ENCODE measurements at places on chromosomes 5 and 9.

DNA sequence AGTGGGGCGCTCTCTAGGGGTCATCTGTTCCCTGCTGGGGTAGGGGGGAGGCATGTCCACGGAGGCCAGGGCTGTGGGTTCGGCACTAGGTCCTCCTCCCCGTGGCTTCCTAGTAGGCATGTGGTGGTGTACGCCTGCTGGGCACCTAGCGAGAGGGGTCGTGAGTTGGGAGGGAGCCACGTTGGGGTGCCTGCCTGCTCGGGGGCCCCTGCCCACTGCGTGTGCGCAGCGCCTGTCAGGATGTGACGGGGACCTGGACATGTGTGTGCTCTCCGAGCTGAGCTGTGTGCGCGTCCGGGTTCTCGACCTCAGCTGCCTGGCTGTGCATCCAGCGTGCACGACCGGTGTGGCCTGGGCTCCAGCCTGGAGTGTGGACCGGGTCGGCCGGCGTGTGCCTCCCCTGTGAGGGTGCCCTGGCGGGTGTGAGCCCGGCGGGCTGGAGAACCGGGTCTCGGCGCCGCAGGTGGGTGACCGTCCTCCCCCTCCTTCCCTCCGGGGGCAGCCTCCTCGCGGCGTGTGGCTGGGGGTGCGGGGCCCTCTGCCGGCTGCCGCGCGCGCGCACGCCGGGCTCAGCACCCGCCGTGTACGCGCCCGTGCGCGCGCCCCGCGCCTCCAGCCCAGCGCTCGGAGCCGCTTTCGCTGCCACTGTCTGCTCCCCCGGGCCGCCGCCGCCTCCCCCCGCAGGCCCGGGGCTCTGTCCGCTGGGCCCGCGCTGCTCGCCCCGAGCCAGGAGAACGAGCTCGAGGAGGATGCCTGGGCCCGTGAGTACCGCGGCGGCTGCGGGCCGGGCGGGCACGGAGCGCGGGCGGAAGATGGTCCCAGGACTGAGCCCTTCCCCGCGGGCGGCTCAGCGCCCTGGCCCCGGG, at the start of gene PRR7:
Gene PRR7, plus strand, starts transcription at position 615 of the 866 bp plus-strand sequence. CDS start 8,254 bp downstream, outside the sequence.
- DNase-seq, result peak; percentile 71

DNA sequence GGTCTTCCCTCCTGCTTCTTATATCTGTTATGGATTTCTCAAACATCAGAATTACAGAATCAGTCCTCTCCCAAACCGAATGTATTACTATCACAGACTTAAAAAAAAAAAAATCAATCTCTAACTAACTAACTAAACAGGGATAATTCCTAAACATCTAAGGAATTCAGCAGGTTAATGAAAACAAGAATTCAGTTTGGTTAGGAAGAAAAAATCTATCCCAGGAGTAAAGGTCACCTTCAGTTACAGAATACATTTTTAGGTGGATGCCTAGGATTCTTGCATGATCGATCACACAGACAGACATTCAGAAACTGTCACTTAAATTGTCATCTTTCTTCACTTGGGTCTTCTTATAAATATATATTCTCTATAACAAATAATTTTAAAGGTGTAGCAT, 11.5 kb downstream of the PTAR1 start:
- no peak for DNase-seq

DNA sequence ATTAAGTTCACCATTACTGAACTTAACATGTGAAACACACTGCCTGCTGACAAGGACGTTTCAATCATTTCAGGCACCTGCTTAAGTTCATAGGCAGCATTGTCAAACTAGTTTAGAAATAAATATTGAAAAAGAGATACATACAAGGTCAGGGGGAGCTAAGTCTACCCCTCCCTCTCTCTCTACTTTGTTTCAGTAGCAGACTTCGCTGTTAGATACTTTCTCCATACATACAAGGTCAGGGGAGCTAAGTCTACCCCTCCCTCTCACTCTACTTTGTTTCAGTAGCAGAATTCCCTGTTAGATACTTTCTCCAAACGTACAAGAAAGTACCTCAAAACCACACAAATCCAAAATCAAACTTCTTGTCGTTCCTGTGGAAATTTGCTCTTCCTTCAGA, 387.4 kb upstream of the PDE4D start:
- DNase-seq, result no peak

GRCh38 chr9:75896193-75896592, 5.7 kb downstream of the PCSK5 start:
- no peak for DNase-seq

GRCh38 chr9:96612105-96612965, 7.3 kb downstream of the CDC14B start:
- peak; percentile 55 for DNase-seq

DNA sequence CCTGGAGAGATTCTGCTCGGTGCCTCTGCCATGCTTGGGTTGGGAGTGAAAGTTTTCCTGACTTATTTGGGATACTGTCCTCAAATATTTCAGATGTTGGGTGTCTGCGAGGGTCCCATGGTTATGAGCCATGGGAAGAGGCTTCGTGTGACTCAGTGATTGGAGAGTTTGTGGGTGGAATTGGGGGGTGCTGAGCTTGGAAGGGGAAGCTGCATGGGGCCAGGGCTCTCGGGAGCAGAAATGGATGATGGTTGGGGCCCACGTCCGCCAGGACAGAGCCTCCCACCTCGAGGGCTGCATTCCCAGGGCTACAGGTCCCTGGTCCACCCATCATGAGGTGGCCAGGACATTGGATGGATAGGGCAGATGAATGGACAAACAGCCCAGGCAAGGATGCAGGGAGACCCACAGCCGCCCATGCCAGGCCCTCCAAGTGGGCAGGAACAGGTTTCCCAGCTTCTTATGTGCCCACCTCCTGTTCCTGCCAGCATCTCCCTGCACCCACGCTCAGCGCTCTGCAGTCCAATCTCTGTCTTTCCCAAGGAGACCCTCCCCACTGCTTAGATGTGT, 5.5 kb downstream of the OBP2B start:
- no peak for DNase-seq

DNA sequence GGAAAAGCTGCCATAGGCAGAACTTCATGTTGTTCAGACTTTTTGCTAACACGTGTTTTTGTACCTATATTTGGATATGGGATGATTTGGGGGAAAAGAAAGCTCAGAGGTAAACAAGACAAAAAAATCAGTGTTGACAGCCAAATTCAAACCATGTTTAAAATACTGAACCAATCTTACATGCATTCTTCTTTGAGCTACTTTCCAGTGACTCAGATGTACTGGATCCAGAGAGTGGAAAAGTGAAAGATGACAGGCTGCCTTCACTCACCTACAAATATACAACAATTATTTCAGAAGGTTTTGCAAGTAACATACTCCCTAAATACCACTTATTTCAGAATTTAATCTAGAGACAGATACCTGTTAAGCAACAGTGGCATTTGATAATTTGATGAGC, 165.7 kb downstream of the MPDZ start:
- no peak for DNase-seq

GRCh38 chr9:127955294-127956015, 17.8 kb upstream of the DPM2 start:
- peak; percentile 38 for DNase-seq

DNA sequence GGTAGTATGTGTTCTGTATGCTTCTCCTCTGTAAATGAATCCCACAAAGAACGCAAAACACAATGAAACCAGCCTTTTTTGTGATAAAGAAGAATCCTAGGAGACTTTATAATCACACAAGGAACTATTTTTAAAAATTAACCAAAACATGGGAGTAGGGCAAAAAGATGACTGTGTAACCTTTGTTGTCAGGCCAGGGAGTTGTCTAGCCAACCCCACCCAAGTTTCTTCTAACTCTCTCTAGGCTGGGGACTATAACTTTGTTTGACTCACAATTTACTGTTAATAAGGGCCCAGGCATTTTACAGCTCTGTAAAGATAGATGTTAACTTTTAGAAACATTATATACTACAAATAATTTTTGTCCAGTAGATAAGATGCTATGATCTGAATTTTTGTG, 176.1 kb downstream of the ADAMTS12 start:
- no peak for DNase-seq

DNA sequence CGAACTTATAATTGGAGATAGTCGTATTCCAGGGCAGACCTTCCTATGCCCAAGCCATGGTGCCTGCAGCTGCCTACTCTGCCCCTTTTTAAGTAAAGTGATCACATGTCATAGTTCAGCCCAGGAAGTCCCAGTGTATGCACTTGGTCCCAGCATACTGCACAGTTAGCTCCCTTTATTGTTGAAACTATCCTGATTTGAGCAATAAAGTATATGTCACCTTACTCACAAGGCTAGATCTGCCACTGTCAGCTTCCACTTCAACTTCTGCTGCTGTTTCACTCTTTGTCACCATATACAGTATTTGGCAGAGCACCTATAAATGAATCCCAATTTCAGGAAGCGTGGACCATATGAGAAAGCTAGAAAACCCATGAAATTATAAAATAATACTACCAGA, 103.8 kb upstream of the PTGER4 start:
- no peak for DNase-seq

DNA sequence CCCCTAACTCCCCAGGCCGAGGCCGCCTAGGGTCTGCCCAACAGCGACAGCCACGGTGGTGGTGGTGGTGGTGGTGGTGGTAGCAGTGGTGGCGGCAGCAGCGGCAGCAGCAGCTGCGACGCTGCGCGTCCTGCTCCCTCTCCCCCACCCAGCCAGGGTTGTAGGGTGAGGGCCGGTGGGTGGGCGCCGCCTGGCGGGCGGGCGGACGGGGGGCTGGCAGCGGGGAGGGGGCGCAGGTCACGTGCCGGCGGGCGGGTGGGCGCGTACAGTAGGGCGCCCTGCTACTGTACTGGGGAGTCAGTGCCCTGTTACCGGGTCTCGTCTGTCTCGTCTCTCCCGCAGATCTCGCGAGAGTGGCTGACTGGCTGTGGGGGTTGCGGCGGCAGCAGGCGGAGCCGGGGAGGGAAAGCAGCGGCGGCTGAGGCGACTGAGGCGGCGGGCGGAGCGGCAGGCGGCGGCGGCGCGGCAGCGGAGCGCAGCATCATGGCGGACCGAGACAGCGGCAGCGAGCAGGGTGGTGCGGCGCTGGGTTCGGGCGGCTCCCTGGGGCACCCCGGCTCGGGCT, at the start of gene PURA:
Gene PURA, plus strand, starts transcription at position 411 of the 565 bp plus-strand sequence. Its CDS starts 73 bp downstream, at position 484.
- peak; percentile 95 for DNase-seq

Measured in lung microvascular endothelial cell (primary cell).